ENCODE measurements at places on chromosomes 4 and X.

DNA sequence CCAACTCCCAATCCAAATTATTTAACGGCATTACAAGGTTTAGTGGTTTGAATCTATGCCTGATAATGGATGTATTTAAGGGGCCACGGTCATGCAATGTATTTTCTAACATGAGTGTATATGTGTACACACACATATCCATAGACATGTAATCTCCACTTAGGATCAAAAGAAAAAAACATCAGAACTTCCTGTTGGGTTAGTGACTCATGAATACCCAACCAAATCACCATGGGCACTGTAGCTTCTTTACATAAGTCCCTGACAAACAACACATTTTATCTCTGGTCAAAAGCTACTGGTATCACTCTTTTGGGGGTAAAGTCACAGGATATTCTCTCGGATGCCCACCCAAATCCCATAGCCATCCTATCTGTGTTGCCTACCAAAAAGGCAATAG, 36.5 kb upstream of the TFDP3 start:
- no peak for DNase-seq

DNA sequence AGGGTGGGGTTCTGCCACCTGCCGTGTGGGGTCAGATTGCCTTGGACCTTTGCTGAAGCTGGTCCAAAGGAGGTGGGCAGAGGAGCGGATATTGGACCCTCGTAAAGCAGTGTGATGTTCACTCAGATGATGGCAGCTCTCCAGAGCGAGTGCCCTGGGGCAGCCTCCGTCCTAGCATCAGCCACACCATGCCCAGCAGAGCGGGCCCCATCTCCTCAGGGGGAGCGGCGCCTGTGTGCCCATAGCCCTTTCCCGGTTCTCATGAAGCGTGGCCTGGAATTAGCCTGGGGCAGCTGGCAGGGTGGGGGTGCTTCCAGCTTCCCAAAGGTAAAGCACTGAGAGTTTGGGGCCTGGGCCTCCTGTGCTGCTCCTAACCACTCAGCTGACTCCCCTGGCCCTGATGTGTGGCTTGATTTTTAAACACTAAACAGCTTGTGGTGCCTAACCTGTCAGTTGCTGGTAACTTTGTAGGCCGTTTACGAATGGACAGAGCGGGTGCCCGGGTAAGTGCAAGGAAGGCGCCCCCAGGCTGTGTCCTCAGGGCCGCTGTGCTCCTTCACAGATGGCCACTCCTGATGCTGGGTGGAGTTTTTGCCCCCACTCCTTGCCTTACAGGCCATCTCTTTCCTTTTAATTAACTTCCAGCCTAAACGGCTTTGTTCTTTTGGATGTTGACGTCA, 36.0 kb downstream of the NOP14 start:
- DNase-seq = no peak

DNA sequence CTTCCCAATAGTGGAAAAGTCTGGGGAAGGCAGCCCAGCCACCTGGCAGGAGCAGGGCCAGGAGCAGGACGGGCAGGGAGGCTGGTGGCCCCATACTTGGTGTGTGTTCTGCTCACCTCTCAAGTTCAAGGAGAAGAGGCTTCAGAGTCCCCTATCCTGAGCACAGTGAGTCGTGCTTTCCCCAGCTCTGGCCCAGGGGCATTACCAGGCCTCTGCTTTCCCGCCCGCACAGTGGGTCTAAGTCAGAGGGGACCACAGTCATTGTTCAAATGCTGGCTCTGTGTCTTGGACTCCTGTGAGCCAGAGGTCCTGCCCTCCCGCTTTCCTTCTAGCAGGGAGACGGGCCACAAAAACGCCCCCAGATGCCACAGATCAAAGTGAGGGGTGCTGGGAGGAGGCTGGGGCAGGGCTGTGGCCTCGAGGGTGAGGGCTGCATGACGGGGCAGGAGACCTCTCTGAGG, 27.6 kb downstream of the HTRA3 start:
- DNase-seq = no peak

DNA sequence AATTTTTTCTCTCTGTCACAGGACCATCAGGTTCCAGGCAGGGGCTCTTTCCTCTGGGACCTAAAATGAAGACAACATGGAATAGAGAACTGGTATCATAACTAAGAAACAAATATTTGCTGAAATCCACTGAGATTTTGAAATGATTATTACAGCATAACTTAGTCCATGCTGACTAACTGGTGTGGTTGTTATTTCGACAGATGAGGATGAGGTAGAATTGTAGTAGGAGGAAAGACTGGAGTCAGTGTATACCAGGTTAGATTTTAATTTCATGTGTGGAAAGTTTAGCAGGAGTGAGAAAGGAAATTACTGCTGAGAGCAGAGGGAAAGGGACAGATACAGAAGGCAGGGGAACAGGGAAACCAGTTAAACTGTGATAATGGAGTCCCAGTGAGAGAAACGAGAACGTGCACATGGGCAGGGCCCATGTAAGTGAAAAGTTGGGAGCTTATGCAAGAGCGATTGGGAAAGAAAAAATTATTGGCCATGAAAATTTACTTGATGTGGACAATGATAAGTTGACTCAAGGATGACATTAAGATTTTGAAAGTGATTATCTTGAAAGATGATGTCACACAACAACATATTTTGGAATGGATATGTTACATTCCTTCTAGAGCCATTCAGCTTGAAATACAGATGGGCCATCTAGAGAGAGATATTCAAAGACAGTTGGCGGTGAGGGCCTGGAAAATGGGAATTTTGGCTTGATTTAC, 98.7 kb upstream of the DDIT4L start:
- no peak for DNase-seq

DNA sequence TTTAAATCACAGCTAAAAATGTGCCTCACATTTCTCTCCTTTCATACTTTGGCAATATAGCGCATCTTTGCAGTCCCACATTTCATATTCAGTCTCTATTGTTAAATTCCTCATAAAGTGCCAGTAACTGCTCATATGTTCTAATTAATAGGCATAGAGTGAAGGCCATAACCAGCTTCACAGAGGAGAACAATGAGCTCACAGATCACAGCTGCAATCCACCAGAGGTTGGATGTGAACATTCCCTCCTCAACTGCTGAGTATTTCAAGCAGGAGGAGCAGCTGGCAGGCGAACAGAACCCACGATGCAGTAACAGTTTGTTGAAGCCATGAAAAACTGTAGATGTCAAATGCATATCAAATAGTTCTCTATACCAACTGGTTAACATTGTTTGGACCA, 2088.7 kb upstream of the AGA start:
- no peak for DNase-seq

- no peak for DNase-seq
These were observed 457 bp downstream of the TFE3 start for GRCh38 chrX:49042581-49043219.

DNA sequence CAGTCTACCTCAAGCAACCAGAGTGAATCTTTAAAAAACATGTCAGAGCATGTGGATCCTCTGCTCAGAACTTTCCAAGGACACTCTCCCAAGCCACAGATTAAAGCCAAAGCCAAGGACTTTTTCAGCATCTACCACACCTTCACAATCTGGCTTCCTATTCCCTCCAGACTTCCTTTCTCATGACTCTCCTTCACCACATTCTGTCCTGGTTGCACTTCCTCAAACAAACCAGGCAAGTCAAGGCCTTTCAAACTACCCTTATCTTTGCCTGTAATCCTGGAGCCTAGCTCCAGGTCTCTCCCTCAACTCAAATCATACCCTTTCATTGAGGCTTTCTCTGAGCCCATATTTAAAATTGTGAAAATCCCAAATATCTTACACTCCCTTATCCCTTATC, 191.6 kb upstream of the GALNTL6 start:
- no peak for DNase-seq

GRCh38 chrX:150625875-150626274, 57.5 kb downstream of the MTM1 start:
- no peak for DNase-seq

DNA sequence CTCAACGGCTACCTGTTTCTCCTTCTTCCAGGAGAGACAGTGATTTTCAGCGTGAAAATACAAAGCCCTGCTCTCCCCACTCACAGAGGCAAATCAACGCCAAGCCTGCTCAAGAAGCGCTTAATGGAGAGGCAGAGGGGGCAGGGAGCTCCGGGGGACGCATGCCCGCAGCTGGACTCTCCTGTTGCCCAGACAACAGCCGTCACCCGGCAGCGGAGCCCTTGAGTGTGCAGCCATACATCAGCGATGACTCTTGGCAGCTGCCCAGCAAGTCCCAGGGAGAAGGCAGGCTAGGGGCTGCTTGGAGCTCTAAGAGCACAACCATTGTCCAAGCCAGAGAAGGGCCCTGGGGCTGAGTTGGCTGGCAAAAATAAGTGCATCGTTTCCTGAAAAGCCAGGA, 71.0 kb upstream of the AFAP1 start:
- DNase-seq = no peak

DNA sequence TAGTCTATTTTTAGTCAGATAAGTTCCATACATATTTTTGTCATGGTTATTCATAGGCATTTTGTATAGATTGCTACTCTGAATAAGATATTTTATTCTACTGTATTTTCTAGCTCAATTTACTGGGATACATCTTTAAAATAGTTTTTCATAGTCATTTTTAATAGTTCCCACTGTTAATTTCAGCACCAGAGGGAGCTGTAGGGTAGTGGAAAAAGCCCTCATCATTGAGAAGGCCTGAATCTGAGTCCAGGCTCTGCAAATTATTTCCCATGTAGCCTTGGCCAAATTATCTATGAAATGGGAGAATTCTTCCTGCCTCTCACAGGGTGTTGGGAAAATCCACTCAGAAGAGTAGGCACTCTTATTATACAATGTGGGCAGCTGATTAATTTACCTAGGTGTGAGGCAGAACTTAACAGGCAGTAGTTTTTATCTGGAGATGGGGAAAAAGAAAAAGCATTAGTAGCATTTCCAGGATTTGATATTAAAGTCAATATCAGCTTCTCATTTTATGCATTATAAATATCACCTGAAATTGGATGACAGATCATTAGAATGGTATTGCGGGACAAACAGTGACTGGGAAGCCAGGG, 102.9 kb upstream of the PAQR3 start:
- no peak for DNase-seq

- DNase-seq = peak; percentile 40
These were observed 814 bp downstream of the SPON2 start for GRCh38 chr4:1171311-1172227.

DNA sequence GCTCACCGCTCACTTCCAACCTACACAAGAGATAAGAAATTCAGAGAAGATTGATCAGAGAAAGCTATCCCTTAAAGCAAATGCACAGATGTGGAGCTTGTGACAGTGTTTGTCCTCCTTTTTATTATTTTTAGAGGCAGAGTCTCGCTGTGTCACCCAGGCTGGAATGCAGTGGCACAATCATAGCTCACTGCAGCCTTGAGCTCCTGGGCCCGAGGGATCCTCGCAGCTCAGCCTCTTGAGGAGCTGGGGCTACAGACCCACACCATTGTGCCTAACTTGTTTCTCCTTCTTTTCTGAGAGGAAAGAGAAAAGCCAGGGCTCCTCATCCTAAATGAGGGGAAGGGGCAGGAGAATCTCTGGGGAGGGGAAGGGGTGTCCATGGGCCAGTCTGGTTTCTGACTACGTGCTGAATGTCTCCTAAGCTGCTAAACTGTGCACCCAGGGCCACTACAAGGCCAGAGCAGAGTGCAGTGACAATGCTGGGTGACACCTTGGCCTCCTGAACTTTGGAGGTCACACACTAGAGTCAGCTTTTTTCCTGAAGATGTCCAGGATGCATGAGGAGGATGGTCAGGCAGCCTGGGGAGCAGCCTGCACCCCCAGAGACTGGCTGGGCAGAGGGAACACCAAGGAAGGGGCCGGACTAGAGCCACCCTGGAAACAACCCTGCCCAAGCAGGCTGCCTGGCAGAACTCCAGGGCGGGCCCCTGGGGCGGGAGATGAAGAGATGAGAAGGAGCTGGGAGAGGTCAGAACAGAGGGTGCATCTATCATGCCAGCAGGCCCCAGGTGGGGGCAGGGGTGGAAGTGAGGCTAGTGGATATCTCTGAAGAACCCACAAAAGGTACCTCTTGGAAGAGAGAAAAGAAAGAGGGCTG, 55.5 kb upstream of the PROM1 start:
- DNase-seq = no peak

DNA sequence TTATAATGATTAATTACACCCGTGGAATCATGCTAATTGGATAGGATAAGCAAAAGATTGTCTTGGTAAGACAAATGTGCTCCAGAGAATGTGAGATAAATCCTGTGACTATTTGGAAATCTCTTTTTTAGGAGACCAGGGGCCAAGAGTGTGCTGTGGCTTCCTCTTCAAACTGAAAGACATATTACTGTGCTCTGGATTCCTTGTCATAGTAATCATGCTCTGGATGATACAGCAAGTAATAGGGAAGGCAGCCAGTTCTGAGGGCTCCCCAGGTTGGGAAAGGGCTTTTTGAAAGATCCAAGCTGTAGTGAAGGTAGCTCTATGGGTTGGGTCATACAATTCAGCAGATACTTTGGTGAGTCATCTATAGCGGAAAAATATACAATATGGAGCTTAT, 600.5 kb downstream of the PCDH18 start:
- no peak for DNase-seq

GRCh38 chrX:23185951-23186350, 148.7 kb upstream of the PTCHD1 start:
- DNase-seq = no peak

DNA sequence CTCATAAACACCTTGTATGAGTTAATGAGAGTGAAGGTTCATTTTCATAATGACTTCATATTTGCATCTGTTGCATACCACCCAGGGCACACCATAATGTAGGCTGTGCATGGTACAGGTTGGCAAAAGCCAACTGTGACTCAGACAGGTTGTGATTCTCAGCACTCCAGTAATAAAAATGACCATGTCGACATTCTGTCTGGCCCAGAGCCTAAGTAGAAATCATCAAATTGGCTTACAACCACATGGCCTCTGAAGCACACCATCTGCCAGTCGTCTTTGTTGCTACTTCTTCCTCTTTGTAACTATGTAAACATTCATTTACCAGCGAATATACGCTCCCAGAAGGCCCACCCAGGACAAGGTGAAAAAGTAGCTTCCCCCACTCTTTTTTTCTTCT, 459.5 kb downstream of the GASK1B start:
- no peak for DNase-seq
